ENCODE measurements at places on chromosomes 2 and 18. TPM values are rescaled to one million over a fixed set of nuclear protein-coding genes. Genes with fewer than 3 reads are reported as not detected.

The CIB4 gene
- not detected for total RNA-seq

The TMEM198 gene
- 0.77 TPM for total RNA-seq

The SIX2 gene
- total RNA-seq, result 1.1 TPM

The PLEKHH2 gene
- total RNA-seq, result 11.7 TPM

The TLX2 gene
- not detected for total RNA-seq
